ENCODE measurements at places on chromosomes 6 and 20. TPM values are rescaled to one million over a fixed set of nuclear protein-coding genes. Genes with fewer than 3 reads are reported as not detected.

- no peak for DNase-seq
These were observed 34.2 kb upstream of the DLGAP4 start for GRCh38 chr20:36271639-36272546.

- no peak for DNase-seq
These were observed 122.5 kb upstream of the TIAM2 start for GRCh38 chr6:154872542-154873114.

GRCh38 chr6:71419217-71420094 lies 130.8 kb downstream of the OGFRL1 start:
- no peak for DNase-seq

DNA sequence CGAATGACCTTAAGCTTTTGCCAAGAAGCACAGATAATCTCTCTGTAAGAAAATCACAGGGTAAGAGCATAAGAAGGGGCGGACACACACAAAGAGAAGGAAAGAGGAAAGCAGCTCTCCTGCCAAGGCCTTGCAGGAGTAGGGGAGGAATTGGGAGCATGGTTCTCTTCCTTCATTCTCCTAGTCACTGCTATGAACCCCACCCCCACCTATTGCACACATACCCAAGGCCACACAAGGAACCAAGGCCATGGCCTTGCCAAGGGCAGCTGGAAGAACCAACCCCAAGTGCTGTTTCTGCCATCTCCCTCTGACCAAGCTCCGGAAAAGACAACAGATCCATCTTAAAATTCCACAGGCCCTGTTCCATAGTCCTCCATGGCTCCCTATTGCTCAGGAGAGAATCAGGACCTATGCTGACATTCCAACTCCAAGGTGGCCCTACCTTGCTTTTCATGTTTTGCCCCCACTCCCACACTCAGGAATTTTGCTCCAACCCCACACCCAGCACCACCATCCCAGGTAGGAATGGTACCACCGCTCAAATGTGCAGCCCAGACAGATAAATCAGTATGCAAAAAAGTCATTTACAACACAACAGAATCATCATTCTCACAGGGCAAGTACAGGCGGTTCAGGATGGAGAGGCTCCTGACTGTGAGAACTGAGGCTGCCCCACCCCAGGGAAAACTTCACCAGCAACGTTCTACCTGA lies 31.3 kb downstream of the TRAM2 start:
- DNase-seq = no peak

DNA sequence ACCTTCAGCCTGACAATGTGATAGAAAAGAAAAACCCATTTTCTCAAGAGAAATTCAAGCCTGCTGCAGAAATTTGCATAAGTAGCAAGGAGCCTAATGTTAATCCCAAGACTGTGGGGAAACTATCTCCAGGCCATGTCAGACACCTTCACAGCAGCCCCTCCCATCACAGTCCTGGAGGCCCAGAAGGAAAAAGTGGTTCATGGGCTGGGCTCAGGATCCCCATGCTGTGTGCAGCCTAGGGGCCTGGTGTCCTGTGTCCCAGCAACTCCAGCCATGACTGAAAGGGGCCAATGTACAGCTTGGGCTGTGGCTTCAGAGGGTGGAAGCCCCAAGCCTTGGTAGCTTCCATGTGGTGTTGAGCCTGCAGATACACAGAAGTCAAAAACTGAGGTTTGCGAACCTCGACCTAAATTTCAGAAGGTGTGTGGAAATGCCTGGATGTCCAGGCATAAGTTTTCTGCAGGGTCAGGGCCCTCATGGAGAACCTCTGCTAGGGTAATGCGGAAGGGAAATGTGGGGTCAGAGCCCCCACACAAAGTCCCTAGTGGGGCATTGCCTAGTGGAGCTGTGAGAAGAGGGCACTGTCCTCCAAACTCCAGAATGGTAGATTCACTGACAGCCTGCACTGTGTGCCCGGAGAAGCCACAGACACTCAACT lies 11.8 kb downstream of the ZBTB9 start:
- no peak for DNase-seq

DNA sequence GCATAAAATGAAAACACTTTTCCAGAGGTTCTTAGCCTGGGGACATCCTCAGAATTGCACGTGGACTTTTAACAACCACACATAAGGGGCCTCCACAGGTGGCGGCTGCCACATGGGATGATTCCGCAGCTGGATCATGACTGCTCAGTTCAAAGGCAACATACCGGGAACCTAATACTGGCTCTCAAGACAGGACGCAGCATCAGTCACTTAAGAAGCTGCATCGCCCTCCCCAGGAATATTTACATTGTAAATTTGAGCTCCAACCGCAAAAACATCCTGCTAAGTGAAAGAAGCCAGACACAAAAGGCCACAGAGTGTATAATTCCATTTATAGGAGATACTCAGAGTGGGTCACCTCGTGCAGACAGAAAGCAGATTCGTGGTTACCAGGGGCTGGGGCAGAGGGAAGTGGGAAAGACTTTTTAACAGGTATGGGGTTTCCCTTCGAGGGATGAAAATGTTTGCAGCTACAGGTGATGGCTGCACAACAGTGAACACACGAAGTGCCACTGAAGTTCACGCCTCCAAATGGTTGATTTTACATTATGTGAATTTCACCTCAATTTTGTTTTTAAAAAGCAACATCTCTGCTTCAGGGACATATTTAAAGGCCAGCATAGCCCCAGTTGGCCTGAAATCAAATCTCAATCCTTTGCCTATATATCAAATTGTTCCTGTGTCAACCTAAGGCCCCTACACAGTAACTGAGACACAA lies 141.5 kb downstream of the BMP7 start:
- DNase-seq = no peak

- DNase-seq = no peak
These were observed 24.7 kb upstream of the UBR2 start for GRCh38 chr6:42539135-42539534.

GRCh38 chr20:63183422-63184146 lies 32.3 kb downstream of the YTHDF1 start:
- peak; percentile 17 for DNase-seq

GRCh38 chr6:32825966-32826365 lies 9.2 kb upstream of the HLA-DOB start:
- no peak for DNase-seq

DNA sequence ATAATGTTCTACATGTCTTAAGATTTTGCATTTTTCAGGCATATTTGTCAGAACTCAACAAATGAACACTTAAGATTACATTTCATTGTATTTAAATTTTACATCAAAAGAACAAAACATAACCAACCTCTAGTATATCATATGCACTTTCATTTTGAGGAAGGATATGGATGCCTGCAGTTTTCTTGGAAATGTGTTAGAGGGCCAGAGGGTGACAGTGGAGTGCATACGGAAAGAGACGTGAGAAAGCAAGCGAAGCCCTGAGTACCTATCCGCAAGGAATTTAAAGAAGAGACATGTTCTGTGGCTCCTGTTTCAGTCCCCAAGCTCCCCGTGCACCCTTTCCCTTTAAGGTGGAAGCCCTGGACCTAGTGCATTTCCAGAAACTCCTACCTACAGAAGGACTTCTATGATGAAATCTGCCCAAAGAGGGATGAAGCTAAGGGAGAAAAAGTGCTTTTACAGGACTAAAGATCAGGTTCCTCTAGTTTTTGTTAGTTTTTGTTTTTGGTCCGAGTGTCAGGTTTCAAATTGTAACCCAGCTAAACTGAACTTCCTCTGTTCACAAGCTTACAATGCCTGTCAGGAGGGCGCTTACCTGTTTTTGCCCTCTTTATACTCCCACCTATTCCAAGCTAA lies 38.8 kb downstream of the EZR start:
- no peak for DNase-seq

- peak; percentile 15 for DNase-seq
These were observed 638 bp downstream of the MDN1 start for GRCh38 chr6:89818977-89819335.

DNA sequence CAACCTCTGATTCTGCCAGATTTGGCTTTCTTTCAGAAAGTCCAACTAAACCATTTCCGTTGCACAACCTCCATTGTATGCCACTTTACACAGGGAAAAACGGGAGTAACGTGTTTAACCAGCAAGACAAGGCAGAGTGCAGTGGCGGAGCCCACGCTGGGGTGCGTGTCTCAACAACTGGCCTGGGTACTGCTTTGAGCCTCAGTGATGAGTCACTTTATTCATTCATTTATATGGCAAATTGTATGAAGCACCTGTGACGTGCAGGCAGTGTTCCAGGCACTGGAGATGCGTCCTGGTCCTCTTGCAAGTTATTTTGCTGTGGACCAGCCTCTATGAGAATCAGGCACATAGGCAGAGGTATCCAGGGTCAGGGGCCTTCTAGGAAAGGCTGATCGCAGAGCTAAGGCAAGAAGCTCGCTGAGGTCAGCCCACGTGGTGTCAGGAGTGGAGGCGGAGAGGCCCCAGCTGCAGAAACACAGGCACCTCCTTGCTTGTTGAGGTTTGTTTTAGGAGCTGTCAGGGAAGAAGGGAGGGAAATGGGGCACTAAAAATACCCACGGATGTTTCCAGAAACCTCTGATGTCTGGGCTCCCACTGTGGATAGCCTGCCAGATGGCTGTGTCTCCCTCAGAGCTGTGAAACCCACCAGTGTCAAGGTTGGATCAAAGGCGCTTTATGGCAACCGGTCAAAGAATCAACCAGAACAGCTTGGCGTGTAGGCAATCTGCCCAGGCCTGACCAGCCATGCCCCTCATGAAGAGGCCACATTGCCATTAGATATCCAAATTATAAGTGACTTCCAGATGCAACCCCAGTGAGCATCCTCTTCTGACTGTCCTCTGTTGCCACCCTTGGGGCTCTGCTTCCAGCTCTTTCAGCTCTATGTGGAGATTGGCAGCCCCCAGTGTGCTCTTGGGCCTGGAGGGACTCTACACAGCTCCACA lies 157.2 kb downstream of the CD83 start:
- no peak for DNase-seq

GRCh38 chr6:35090734-35091133 lies 50.4 kb downstream of the TCP11 start:
- DNase-seq = no peak

DNA sequence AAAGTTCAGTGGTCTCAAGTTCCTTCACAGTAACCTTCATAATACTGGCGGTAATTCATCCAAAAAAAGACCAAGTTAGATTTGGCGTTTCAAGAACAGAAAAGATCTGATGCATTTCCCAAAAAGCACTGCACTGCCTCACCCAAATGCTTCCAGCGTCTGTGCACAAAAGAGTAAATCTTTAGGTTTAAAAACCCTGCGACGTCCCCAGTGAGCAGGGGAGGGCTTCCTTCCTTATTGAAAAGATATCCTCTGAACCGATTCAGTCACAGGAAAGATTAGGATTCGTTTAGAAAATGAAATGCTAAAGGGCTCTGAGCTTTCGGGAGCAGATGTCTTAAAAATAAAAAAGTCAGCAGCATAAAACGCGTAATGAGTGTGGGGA lies 654 bp downstream of the TBC1D7 start:
- no peak for DNase-seq

DNA sequence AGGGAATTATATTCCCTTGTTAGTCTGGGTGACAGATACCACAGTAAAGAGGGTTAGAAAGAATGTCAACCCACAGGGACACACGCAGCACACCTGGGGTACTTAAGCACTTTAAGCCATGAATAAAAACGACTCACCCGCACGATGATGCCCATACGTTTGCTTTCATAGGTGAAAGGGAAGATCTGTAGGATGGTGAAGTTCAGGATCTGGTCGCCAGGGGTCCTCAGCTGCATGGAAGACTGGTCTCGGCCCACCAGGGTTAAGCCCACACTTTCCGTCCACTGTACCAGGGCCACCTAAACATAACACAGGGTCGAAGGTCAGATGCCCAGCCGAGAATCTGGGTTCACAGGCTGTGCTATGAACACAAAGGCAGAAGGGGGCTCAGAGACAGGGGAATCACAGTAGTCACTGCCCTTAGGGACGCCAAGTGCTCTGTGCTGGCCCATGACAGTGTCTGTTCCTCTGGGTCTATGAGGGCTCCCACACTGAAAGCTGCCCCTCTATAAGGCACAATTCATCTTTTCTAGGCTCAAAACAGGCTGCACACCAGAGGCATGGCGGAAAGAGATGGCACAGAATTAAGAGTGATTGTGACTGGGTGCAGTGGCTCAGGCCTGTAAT lies 96.8 kb upstream of the NFATC2 start:
- peak; percentile 66 for DNase-seq

- no peak for DNase-seq
These were observed 38.8 kb upstream of the MAP3K4 start for GRCh38 chr6:160952633-160953281.

GRCh38 chr6:74177506-74177905 lies 481.5 kb downstream of the CD109 start:
- DNase-seq = no peak

DNA sequence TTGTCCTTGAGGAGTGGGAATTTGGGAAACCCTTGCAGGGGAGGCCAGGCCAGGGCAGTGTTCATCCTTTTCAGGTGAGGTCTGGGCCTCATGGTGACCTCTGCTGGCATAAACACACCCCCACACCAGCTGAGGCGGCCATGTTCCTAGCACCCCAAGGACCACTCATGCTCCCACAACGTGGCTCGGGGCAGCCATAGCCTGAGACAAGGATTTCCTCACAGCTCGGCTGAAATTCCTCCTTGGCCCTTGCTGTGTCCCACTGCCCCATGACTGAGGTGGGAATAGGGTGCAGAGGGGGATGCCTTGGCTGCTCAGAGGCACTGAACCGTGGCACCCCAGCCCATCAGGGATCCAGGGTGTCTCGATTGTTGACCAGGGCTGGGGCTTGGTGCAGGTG lies 27.3 kb upstream of the SPDEF start:
- no peak for DNase-seq

GRCh38 chr6:118100717-118101116 lies 193.7 kb downstream of the SLC35F1 start:
- DNase-seq = no peak

DNA sequence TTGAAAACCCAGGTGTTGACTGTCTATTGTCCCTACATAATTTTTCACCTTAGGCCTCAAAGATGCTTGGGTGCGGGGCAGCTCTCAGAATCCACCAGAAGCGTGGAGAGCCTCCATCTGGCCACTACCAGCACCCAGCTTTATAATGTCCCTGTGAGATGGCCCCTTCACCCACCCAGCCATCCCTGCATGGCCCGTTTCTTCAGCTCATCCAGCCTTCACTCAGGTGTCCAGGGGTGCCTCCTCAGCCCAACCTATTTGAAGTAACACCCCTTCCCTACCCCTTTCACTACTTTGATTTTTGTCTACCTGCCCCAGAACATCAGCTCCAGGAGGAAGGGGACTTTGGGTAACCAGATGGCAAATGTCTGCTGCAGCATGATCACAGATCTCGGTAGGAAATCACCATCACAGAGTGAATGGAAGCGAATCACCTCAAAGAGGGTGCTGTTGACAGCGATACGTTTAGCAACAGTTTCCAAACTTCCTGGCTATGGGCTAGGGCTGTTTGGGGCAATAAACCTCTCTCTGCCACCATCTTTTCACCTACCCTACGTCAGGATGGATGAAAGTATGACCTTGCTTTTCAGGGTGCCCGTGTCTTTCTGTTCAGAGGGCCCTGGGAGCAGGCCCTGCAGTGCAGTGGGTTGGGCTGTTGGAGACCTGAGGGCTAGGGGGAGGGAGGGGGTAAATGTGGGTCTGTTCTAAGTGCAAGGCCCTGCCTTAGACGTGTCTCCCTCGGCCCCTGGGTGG lies 1.2 kb upstream of the SLC17A9 start:
- DNase-seq = no peak

GRCh38 chr20:4766631-4767030 lies 44.9 kb downstream of the PRND start:
- DNase-seq = peak; percentile 26

The COL12A1 gene
- total RNA-seq = 46.8 TPM

The OR2H1 gene
- total RNA-seq = not detected

The SDCBP2 gene
- total RNA-seq = 176 TPM

The TSHZ2 gene
- 42.9 TPM for total RNA-seq

The ENPP3 gene
- 1.6 TPM for total RNA-seq

The NTSR1 gene
- total RNA-seq = 0.40 TPM

The LY6G6F gene
- total RNA-seq = not detected

The TRIM10 gene
- 5.4 TPM for total RNA-seq

The STX11 gene
- 2.9 TPM for total RNA-seq

Measured in mucosa of gallbladder (tissue), 1 donor.